ENCODE measurements at places on chromosomes 16 and 17.
A peak's percentile ranks its signal among the peaks of the same experiment; 100 is the strongest.

- DNase-seq, result no peak
These were observed 1504.5 kb downstream of the CDH11 start for GRCh38 chr16:63617047-63617989.

DNA sequence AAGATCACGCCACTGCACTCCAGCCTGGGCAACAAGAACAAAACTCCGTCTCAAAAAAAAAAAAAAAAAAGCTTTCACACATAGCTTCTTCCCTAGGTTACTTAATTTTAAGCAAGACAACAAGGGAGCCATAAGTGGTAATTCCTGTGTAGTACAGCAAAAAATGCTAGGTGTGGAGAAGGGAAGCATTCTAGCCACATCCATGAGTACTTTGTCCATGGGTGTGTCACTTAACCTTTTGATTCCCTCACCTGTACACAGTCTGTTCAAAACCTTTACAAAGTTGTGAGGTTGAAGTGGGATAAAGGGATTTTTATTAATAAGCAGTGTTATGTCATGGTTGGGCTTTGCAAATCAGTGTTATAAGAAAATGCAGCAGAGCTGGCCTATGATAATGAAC lies 4.5 kb downstream of the NME2 start:
- no peak for DNase-seq

DNA sequence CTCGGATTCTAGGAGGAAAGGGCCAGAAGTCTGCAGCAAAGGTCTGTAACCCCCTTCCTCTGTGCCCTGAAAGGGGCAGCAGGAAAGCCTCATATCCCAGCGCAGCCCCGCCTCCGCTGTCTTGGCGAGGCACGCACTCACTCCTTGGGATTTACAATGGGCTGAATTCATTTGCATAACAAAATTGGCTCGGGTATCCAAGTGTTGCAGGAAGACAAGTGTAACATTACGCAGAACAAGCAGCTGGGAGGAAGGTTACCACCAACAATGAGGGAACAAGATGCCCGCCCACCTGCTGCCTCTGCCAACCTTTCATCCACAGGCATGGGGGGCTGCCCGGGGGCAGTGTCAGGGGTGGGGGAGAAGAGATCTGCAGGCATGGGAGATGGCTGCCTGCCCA lies 130.4 kb downstream of the MRM1 start:
- DNase-seq, result no peak

- DNase-seq, result no peak
These were observed 1.3 kb downstream of the MAPK8IP3 start for GRCh38 chr16:1707193-1707790.

DNA sequence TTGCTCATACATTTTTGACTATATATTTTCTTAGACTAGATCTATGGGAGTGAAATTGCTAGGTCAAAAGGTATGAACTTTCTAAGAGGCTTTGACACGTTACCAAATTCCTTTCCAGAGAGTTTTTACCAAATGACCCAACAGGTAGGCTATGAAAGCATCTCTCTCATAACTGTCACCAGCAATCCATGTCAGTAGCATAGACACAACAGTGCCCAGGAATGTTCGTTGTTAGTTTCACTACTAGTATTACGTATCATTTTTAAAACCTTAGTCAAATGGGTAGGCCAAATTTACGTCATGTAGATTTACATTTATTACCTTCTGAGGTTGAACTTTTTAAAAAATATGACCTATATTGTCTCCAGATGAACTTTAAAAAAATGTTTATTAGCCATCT lies 66.8 kb downstream of the MARCHF10 start:
- DNase-seq, result no peak

- no peak for DNase-seq
These were observed 8.5 kb upstream of the SPNS2 start for GRCh38 chr17:4490109-4490591.

DNA sequence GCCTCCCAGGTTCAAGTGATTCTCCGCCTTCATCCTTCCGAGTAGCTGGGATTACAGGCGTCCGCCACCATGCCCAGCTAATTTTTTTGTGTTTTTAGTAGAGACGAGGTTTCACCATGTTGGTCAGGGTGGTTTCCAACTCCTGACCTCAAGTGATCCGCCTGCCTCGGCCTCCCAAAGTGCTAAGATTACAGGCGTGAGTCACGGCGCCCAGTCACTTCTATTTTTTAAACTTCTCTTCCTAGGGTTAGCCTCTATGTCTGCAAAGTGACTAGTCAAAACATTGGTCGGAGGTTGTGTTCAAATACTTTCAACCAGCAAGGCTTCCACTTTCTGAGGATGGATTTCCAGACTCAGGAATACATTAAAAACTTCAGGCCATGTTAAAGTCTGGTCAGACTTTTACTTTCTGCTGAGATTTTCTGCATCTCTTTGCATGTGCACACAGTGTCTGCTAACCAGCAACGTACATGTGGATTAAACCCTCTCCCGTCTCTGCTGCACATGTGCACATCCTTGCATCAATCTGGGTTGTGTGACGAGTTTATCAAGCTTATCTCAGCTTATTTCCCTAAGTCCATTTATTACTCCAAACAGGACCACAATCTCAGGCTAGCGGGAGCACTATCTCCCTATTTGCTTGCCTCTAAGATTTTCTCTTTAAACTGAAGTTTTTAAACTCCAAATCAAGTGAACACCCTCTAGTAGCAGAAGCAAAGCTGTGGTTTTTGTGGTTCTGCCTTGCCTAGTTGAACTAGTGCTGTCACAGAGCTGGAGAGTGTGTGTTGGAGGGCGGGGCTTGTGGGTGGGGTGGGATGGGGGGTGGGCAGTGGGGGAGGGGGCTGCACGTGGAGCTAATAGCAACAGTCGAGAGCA lies 525.2 kb upstream of the GOT2 start:
- DNase-seq, result peak; percentile 3

GRCh38 chr17:59825533-59826322 lies 67.0 kb downstream of the TUBD1 start:
- DNase-seq, result no peak

DNA sequence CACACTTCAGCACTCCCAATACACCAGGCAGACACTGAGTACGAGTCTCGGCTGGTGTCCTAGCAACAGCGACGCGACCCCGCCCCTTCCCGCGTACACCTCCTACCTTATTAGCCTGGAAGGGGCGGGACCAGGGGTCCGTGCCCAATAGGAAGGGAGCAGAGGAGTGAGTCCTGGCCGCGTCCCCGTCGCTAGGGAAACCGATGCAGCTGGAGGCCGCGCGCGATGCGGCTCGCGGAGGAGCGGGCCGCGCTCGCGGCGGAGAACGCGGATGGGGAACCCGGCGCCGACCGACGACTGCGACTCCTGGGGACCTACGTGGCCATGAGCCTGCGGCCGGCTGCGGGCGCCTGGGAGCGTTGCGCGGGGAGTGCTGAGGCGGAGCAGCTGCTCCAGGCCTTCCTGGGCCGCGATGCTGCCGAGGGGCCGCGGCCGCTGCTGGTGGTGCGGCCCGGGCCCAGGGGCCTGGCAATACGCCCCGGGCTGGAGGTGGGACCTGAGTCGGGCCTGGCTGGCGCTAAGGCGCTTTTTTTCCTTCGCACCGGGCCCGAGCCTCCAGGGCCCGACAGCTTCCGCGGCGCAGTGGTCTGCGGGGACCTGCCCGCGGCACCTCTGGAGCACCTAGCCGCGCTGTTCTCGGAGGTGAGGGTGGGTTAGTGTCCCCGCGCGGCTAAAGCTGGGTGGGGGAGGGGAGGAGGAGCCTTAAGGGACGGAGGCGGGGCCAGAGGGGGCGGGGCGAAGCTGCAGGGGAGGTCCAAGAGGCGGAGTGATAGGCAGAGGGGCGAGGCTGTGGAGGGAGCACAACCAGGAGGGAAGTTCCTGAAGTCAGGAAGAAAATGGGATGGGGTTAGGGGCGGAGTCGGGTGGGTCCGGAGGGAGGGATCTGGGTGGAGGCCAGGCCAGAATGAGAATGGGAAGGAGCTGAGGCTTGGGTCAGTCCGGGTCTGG lies at the start of gene DNAH9:
TSS of gene DNAH9 (plus strand) at position 197 of the 948 bp plus-strand sequence. CDS start at position 226, 29 bp downstream.
- DNase-seq, result peak; percentile 0

All from stimulated activated CD8-positive, alpha-beta memory T cell treated with anti-CD3 and anti-CD28 coated beads, Interleukin-7, amount 100 ng/mL, for 48 hours (primary cell).